ENCODE measurements at places on chromosomes 7 and 10. TPM values are rescaled to one million over a fixed set of nuclear protein-coding genes. Genes with fewer than 3 reads are reported as not detected.

DNA sequence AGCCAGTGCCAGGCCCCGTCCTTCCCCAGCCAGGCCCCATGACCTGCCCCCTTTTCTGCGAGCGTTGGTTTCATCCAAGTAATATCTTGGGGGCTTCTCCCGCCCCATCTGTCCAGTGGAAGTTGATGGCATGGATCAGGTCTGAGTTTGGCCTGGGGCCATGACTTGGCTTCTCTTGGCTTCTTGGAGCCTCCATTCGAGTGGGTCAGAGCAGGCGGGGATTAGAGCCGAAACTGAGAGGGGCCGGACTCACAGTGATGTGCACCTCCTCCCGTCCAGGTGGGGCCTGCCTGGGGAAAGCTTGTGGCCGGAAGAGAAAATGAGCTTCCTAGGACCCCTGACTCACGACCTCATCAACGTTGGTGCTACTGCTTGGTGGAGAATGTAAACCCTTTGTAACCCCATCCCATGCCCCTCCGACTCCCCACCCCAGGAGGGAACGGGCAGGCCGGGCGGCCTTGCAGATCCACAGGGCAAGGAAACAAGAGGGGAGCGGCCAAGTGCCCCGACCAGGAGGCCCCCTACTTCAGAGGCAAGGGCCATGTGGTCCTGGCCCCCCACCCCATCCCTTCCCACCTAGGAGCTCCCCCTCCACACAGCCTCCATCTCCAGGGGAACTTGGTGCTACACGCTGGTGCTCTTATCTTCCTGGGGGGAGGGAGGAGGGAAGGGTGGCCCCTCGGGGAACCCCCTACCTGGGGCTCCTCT is 15.1 kb upstream of the LIMK1 start:
- no peak for DNase-seq

- no peak for DNase-seq
Measured at GRCh38 chr7:39683216-39683845, 60.0 kb downstream of the RALA start.

The STAG3 gene
- 0.13 TPM for total RNA-seq

The LGI1 gene
- total RNA-seq: not detected

The LRGUK gene
- total RNA-seq: not detected

The PDZD7 gene
- total RNA-seq: 1.4 TPM
